RPMI7951 (cell line): ENCODE measurements at places on chromosomes 4 and X. TPM values are rescaled to one million over a fixed set of nuclear protein-coding genes. Genes with fewer than 3 reads are reported as not detected.

GRCh38 chrX:49079489-49080428 lies at the start of gene WDR45:
Gene WDR45 (minus strand): TSS chrX:49079887. CDS start chrX:49078095, 1,792 bp downstream.
- peak; percentile 82 for DNase-seq

GRCh38 chr4:19969492-19969891 lies 282.2 kb upstream of the SLIT2 start:
- no peak for DNase-seq

DNA sequence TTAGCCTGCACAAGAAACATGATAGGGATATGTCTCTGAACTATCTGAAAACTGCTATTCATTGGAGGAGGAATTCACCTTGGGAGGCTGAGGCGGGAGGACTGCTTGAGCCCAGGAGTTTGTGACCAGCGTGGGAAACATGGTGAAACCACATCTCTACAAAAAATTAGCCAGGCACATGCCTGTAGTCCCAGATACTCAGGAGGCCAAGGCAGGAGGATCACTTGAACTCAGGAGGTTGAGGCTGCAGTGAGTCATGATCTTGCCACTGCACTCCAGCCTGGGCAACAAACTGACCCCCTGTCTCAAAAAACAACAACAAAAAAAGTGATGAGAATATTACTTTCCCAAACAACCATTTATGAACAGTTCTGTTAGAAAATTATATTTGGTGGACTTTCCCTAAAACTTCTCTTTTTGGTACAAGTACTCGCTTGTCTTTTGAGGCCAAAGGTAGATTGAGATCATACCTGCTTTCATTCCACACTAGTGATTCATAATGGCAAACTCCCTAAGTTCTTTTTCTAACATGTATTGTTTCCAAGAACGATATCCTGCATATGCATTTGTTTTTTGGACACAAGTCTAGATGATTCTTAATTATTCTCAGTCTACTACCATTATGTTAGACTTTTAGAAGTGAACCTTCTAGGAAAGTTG lies 33.4 kb downstream of the METTL14 start:
- DNase-seq: no peak

Gene PRR32
- total RNA-seq: not detected in 2 replicates

Gene DRD5
- not detected in 2 replicates for total RNA-seq
